ENCODE measurements at places on chromosomes 6 and 20.

DNA sequence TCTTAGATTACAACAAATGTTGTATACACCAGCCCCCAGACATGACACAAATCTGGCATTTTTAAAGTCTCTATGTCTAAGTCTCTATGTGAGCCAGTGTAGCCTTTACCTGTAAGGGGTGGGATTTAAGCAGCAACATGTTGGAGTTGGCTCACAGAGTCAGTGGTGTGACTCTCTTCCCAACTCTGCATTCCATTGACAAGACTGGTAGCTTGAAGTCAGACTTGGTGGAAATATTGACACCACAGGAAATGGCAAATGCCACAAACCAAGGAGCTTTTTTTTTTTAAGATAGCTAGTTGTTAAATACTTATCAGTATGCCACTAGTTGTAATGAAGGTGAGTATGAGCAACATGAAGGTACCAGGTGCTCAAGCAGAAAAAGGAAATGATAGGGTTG lies 103.1 kb upstream of the SMLR1 start:
- no peak for DNase-seq

DNA sequence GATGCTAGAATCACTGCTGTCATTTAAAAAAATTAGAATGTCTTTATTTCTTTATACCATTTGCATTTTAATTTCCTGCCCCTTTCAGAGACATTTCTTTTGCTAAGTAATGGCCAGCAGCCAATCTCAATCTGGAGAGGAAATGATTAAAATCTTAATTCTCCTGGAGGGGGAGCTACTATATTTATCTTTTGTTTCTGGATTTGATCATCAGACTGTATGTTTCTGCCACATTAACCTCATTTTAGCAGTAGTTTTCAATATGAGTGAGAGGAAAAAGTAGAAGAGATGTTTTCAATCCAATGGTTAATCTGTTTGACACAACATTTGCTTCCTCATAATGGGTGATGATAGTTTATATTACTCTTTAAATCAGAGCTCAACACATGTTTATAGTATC lies 138.0 kb downstream of the FUT9 start:
- DNase-seq: no peak

DNA sequence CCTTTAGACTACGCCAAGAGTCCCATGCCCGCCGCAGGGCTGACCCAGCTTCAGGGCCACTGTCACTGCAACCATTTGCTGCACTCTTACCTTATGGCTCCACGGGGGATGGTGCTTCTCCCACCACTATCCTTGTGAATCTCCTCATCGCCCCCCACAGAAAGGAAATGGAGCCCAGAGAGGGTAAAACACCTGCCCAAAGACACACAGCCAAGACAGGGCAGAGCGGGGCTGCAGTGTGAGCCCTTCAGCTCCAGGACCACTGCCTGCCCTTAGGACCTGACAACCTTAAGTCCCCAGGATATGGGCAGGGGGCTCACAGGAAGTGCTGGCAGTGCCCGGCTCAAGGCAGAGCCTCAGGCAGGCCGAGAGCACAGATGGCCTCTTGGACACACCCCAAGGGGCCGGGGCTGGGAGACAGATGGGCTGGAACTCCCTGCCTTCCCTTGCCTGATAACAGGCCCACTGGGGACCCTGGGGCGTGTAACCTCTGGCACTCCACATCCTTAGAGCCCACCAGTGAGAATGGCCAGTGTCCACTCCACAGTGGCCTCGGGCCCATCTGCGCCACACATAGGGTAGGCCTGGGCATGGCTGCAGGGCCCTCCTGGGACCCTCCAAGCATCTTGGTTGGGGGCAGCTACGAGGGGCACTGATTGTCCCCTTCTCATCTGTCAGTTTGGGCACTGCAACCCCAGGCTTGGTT lies 265.2 kb downstream of the TAF4 start:
- no peak for DNase-seq

GRCh38 chr6:1255636-1256365 lies 56.1 kb upstream of the FOXQ1 start:
- no peak for DNase-seq

GRCh38 chr6:21595285-21596144 lies 2.0 kb downstream of the SOX4 start:
- no peak for DNase-seq

GRCh38 chr6:30769088-30769852 lies 24.9 kb upstream of the IER3 start:
- DNase-seq: no peak

GRCh38 chr6:95244751-95245150 lies 332.6 kb upstream of the MANEA start:
- DNase-seq: no peak

GRCh38 chr20:56212091-56212490 lies 36.4 kb upstream of the MC3R start:
- DNase-seq: no peak

DNA sequence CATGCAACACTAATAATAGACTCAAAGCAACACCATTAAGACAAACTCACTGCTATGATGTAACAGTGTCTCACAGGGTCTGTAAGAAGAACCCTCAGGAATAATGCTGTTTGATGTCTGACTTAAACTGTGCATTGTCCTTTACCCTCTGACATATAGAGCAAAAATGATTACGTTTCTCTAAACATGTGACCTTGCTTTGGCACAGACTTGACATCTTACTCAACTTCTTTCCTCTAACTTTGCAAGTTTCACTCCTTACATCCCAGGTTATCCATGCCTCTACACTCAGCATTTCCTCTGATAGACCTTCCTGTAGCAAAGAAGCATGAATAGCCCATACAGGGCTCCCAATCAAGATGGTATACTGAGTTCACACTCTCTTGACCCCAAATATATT lies 252.7 kb downstream of the UST start:
- DNase-seq: no peak

DNA sequence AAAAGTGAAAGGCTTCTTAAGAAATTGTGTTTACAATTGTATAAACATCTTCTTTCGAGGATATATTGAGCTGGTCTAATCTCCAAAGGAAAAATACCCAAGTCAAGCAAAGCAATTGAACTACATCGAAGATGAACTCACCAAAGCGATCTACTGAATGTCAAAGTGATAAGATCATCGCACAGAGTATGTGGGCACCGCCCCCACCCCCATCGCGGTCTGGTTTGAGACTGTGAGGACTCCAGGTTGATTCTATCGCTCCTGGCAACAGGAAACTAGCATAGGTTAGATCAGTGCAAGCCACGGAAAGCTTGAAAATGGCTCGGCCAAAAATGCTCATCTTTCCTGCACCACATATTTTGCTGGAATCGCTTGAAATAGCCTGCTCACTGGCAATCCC lies 133.2 kb upstream of the RPS6KA2 start:
- DNase-seq: no peak

GRCh38 chr6:149830731-149831307 lies 33.3 kb downstream of the LRP11 start:
- DNase-seq: no peak

- no peak for DNase-seq
Observed at GRCh38 chr6:108801366-108801765, 46.9 kb upstream of the ARMC2 start.

- no peak for DNase-seq
Observed at GRCh38 chr6:112879920-112880413, 532.8 kb downstream of the RFPL4B start.

DNA sequence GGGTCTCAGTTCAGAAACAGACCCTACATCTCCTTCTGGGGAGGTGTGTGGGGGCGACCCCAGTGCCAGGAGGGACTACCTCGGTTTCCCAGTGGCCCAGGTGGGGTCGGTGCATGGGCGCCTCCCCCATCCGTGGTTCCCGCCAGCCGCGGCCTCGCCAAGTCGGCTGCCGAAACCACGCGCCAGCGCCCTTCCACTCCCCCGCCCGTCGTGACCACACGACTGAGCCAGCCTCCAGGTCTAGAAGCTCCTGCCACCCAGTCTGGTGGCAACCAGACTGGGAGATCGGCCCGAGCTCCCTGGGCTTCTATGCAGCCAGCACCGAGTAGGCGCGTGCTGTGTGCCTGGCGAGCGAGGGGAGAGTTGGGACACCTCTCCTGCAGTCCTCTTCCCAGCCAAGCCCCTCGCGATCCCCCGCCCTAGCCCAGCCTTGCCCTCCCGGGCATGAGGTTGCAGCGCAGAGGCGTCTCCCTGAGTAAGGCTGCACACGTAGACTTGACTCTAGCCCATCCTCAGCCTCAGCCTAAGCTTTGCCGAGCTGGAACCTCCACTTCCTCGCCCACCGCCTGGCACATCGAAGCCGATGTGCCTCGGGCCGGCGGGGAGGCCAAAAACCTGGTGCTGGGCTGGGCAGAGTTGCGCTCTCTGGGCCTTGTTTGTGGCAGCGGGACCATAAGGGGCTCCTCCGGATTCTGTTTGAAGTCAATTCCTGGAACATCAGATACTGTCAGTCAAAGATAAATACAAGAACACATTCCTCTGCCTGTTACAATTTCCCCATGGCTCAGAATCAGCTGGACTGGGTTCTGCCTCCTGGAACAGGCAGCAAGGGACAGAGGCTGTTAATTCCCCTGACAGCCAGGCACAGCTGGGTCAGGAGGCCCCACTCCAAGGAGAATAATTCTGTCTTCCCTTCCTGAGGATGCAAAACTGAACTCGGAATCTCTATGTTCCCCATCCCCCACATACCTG lies 1.5 kb upstream of the CPNE5 start:
- no peak for DNase-seq

GRCh38 chr6:34066218-34066571 lies 79.7 kb downstream of the GRM4 start:
- no peak for DNase-seq

DNA sequence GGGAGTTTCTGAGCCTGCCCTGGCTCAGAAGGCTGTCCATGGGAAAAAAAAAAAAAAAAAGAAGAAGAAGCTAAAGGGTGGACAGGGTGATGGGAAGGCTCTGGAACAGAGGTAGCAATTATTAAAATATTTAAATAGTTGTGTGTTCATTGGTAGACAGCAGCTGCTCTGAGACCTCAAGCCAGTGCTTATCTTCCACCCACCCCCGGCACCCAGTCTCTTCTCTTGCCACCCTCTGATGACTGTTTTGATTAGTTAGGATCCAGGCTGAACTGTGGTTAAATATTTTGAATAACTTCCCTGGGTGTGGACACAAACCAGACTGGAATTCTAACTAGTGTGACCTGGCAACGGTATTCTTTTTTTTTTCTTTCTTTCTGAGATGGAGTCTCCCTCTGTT lies 16.9 kb upstream of the SRSF3 start:
- no peak for DNase-seq

DNA sequence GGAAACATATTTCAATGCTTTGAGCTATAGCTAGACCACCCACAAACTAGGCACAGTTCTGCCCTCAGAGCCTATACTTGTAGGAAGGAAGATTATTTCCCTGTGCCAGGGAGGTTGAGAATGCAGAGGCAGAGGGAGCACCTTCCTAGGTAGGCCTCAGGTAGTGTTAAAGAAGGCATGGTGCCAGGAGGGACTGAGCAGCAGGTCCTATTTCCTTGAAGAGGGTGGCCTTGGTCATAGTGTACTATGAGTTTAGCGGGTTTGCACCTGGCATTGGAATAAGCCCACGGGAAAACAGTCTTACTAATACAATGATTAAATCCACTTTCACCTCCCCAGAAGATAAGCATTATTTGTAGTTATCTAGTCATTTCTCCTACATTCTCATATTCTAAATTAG lies 375.4 kb downstream of the CDKAL1 start:
- no peak for DNase-seq

DNA sequence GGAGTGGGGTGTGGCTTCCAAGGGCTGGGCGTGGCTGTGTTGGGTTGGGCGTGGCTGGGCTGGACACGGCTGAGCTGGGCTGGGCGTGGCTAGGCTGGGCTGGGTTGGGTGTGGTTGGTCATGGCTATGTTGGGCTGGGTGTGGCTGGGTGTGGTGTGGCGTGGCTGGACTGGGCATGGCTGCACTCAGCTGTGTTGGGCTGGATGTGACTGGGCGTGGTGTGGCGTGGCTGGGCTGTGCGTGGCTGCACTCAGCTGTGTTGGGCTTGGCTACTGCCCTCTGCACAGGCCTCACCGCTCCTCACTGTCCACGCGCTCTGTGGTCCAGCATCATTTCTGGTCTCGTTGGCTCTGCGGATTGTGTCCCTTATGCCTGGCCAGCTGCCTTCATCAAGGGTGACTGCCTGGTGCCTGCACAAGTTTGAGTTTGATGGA lies 43.5 kb upstream of the SLCO4A1 start:
- no peak for DNase-seq

All from NCI-H1930 (cell line).